WERI-Rb-1 (cell line): ENCODE measurements at places on chromosomes 7 and 10.

GRCh38 chr7:42263971-42264370 lies 27.0 kb upstream of the GLI3 start:
- no peak for DNase-seq

DNA sequence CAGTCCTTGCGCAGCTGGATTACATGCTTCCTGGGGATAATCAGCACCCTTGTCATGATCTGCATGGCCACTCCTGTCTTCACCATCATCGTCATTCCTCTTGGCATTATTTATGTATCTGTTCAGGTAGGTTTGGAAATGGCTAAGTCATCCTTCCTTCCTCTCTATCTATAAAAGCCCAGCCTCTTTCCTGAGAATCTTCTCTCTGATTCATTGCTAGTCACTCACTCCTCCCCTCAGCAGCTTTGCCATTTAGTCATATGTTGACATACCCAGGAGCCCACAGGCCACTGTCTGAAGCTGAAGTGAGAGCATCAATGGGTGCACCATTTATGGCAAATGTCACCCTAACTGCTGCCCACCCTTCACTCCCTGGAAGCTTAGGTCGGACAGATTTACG lies 52.0 kb downstream of the ABCC2 start:
- DNase-seq = no peak

GRCh38 chr7:101779267-101779666 lies 38.2 kb upstream of the CUX1 start:
- DNase-seq = no peak

DNA sequence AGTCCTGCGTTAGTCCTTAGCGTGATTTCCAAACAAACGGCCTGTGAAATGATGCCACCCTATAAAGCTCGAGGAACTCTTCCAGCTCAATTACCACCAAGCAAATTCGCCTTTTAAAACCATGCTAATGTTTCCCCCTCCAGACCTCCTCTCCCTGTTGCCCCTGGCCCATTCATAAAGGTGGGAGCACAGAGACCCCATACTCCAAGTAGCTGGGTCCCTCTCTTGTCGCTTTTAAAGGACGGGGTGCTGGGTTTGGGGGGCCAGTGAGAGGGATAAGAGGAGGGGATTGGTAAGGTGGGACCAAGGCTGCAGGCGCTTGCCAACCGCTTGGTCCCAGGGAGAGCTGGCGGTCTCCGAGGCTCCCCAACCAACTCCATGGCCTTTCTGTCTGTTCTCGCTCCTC lies 1.2 kb downstream of the HMX2 start:
- DNase-seq = no peak

- DNase-seq = no peak
Measured at GRCh38 chr10:33536508-33536907, 202.0 kb upstream of the NRP1 start.

DNA sequence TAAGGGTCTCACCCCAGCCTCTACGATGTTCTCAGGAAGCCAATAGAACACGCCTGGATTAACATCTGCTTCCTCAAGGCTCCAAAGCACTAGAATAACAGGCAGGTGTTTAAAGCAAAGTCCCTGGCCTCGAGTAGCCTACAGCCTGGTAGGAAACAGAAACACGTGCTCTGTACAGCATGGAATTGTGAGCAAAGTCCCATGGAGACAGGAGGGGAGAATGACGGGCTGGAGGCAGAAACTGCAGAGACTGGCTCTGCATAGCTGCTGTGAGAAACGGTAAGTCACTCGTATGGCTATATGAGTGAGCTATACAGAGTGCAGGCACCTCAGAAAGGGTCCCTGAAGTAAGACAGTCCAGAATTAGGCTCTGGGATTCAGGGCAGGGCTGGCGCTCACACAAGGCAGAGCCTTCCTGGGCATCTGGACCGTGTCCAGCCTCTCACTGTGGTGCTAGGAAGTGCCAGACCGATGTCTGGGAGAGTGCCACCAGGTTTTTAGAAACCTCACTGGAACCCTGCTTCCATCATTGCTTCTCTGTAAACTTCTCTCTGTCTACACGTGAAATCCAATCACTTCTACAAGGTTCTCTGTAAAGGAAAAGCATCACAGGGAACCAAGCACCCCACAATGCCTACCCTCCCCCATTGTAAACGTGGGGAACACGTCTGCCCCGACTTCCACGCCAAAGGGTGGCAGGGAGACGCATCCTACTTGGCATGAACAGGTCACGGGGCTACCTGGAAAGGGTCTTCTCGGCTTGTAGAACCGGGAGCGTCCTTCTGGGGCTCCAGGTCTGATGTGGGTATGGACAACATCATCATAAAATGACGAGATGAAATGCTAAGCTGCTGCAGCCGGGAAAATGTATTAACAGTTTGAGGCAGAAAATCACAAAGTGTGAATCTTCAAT lies 38.8 kb upstream of the SHH start:
- DNase-seq = no peak
